Activated CD4-positive, alpha-beta T cell treated with anti-CD3 and anti-CD28 coated beads, Interleukin-2, amount 10 ng/mL, durations not matched to agents 7 days and 5 days (primary cell): ENCODE measurements at places on chromosomes 7 and 10. TPM values are rescaled to one million over a fixed set of nuclear protein-coding genes. Genes with fewer than 3 reads are reported as not detected.
A peak's percentile ranks its signal among the peaks of the same experiment; 100 is the strongest.

GRCh38 chr10:89269433-89270152, 18.0 kb upstream of the LIPA start:
- H3K27ac ChIP-seq, result no peak overlapping the region
- peaks cover 14% of the 10 kb centered on the region for H3K27me3 ChIP-seq
- no peak overlapping the region for H3K4me3 ChIP-seq
- no peaks in the 10 kb centered on the region for H3K36me3 ChIP-seq

GRCh38 chr7:128165927-128166420, 75.1 kb upstream of the LEP start:
- peaks cover 14% of the 10 kb centered on the region for H3K4me1 ChIP-seq
- no peak for DNase-seq
- no peak overlapping the region for H3K4me3 ChIP-seq
- peaks cover 2% of the 10 kb centered on the region for H3K36me3 ChIP-seq
- peaks cover 62% of the 10 kb centered on the region for H3K27me3 ChIP-seq

GRCh38 chr7:104878577-104878976, 135.4 kb upstream of the KMT2E start:
- H3K27me3 ChIP-seq, result peaks cover 4% of the 10 kb centered on the region
- no peaks in the 10 kb centered on the region for H3K36me3 ChIP-seq
- no peak overlapping the region for H3K4me3 ChIP-seq
- H3K4me1 ChIP-seq, result peaks cover 20% of the 10 kb centered on the region

Gene CNPY1
- total RNA-seq, result not detected

GRCh38 chr7:36583318-36583717, 141.0 kb downstream of the AOAH start:
- peaks cover 4% of the 10 kb centered on the region for H3K4me1 ChIP-seq
- H3K27me3 ChIP-seq, result peaks cover 2% of the 10 kb centered on the region
- no peak for DNase-seq
- H3K4me3 ChIP-seq, result no peak overlapping the region

GRCh38 chr10:118115701-118116100, 69.0 kb upstream of the RAB11FIP2 start:
- H3K27ac ChIP-seq, result no peak overlapping the region
- H3K27me3 ChIP-seq, result peaks cover 14% of the 10 kb centered on the region
- H3K36me3 ChIP-seq, result no peaks in the 10 kb centered on the region
- H3K4me3 ChIP-seq, result no peak overlapping the region

DNA sequence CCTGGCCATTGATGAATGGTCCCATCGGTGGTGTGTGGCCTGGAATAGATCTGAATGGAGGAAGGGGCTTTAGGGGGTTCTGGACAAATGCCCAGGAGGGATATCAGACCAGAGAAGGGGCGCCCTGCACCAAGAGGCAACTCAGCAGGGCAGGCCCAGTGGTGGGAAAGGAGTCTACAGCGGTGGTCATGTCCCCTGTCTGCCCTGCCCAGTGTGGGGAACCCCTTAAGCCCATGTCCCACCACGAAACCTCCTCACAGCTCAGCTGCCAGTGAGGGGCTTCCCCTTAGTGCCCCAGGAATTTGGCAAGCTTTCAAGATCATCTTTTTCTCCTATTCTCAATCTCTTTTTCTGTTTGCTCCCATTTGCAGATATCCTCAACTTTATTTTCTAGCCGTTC, 14.1 kb upstream of the CCSER2 start:
- peaks cover 7% of the 10 kb centered on the region for H3K27me3 ChIP-seq
- H3K4me1 ChIP-seq, result peaks cover 39% of the 10 kb centered on the region
- no peak overlapping the region for H3K4me3 ChIP-seq
- no peaks in the 10 kb centered on the region for H3K36me3 ChIP-seq
- DNase-seq, result no peak

GRCh38 chr10:94780844-94781243, 18.4 kb downstream of the CYP2C19 start:
- no peak for DNase-seq
- H3K36me3 ChIP-seq, result no peaks in the 10 kb centered on the region
- no peak overlapping the region for H3K4me3 ChIP-seq
- no peaks in the 10 kb centered on the region for H3K27me3 ChIP-seq
- no peaks in the 10 kb centered on the region for H3K4me1 ChIP-seq
- H3K27ac ChIP-seq, result no peak overlapping the region

DNA sequence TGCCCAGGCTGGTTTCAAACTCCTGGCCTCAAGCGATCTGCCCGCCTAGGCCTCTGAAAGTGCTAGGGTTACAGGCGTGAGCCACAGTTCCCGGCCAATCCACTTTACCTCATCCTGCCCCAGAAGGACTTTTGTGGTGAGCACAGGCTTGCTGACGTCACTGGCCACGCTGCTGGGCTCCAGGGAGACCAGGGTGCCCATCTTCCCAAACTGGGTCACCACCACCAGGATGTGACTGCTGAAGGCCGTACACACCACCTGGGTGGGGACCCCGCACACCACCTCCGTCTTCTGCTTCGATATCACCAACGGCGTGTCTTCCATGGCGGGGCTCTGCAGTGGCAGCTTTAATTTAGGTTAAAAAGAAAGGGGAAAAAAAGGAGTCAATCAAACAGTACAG, 816 bp downstream of the PSMG3 start:
- peak overlapping the region; percentile 86 for H3K4me3 ChIP-seq
- H3K27ac ChIP-seq, result peak overlapping the region; percentile 90
- peak; percentile 22 for DNase-seq
- peaks cover 11% of the 10 kb centered on the region for H3K36me3 ChIP-seq

Gene UNC5B
- total RNA-seq, result not detected

GRCh38 chr10:37495415-37495814, 362.0 kb downstream of the ZNF248 start:
- H3K4me1 ChIP-seq, result no peaks in the 10 kb centered on the region
- no peak overlapping the region for H3K27ac ChIP-seq
- H3K4me3 ChIP-seq, result no peak overlapping the region
- H3K36me3 ChIP-seq, result no peaks in the 10 kb centered on the region

DNA sequence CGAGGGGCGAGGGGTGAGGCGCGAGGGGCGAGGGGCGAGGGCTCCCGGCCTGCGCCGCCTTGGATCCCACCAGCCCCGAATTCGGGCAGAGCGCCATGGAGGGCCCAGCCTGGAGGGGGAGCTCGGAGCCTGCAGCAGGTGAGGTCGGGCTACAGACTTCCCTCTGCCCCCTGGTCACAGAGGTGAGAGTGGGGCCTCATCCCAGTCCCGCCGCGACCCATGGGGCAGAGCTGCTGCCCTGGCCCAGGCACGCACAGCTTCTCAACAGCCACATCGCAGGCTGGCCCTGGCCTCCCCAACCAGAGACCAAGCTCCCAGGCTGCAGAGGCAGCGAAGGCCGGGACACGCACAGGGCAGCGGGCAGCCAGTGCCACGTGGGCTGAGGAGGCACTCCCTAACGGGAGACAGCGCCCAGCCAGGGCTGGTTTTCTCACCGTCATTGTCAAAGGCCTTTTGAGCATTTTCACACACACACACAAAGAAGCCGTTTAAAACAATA, 191.8 kb downstream of the PTPRN2 start:
- no peaks in the 10 kb centered on the region for H3K36me3 ChIP-seq
- no peaks in the 10 kb centered on the region for H3K4me1 ChIP-seq
- H3K27ac ChIP-seq, result no peak overlapping the region
- no peaks in the 10 kb centered on the region for H3K27me3 ChIP-seq
- no peak overlapping the region for H3K4me3 ChIP-seq
- no peak for DNase-seq

Gene HOXA11
- total RNA-seq, result not detected

DNA sequence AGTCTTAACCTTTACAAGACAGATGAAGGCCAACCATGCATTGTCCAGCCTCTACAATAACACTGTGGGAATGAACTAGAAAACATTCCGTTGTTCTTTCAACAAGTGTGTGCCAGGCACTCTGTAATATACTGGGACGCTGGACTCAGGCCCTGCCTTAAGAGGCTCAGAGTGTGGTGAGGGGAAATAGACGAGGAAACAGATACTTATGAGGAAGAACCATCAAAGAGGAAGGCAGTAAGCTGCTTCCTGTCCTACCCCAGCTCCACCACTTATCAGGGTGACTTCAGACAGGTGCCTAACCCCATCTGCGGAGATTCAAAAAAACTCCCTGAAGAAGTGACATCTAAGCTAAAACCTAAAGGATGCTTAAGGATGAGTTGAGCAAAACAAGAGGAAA, 8.9 kb upstream of the TRIM8 start:
- peaks cover 2% of the 10 kb centered on the region for H3K36me3 ChIP-seq
- peak overlapping the region; percentile 78 for H3K27ac ChIP-seq
- peak; percentile 36 for DNase-seq

DNA sequence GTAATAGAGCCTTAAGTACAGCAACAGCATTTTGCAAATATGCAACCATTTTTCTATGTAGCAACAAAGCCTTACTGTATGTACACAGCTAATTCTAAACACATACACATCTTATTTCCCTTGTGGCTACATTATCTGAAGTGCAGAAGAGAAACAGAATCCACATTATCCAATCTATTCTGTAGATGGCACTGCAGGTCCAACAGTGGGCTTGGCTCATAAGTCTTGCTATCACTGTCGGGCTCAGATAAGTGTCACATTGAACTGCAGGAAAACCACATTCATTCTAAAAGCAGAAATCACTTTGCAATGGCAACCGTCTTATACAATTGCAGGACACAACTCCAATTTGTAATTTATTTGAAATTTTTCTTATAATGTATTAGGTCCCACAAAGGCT, 109.8 kb upstream of the NOBOX start:
- no peak for DNase-seq
- H3K27me3 ChIP-seq, result no peaks in the 10 kb centered on the region
- no peak overlapping the region for H3K4me3 ChIP-seq
- no peak overlapping the region for H3K27ac ChIP-seq
- no peaks in the 10 kb centered on the region for H3K36me3 ChIP-seq

DNA sequence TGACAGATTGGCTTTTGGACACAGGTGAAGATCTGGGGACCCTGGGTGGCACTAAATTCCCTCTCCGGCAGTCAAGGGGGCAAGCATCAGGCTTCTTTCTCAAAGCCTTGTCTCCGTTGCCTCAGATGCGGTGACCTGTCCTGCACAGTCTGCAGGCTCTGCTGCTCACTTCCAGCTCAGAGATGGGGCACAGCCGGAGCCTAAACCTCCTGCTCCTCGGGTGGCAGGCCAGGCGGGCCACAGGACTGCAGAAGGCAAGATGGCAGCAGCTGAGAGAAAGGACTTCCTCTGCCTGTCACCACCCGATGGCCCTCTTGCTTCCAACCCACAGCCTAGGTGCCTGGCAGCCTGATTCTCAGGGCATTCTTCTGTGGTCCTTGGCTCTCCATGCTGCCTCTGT, 44.4 kb downstream of the ZC3HC1 start:
- no peaks in the 10 kb centered on the region for H3K27me3 ChIP-seq
- H3K4me3 ChIP-seq, result no peak overlapping the region
- no peaks in the 10 kb centered on the region for H3K36me3 ChIP-seq
- peaks cover 4% of the 10 kb centered on the region for H3K4me1 ChIP-seq
- H3K27ac ChIP-seq, result no peak overlapping the region

Gene DNAJB9
- 10.1 TPM for total RNA-seq

- peaks cover 8% of the 10 kb centered on the region for H3K27me3 ChIP-seq
- H3K4me3 ChIP-seq, result no peak overlapping the region
- peaks cover 9% of the 10 kb centered on the region for H3K4me1 ChIP-seq
Measured at GRCh38 chr10:62433181-62433692, 59.1 kb downstream of the ZNF365 start.

Gene HOXA7
- not detected for total RNA-seq

Gene OR9A2
- total RNA-seq, result not detected

DNA sequence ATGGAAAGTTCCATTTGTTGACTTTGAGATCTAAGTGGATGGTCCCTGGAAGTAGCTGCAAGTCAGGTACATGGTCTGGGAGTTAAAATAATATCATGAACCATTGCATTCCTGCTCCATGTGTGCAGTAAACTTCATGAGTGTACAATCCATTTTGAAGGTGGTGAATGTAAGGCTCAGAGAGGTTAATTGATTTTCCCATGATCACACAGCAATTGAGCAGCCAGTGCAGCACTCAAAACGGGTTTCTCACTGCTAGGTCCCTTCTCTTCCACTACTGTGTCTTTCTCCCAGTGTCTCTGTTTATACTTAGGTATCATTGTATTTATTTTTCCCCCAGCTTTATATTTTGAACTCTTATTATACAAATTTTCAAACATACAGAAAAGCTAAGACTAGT, 9.9 kb downstream of the ZSCAN25 start:
- DNase-seq, result no peak
- no peaks in the 10 kb centered on the region for H3K27me3 ChIP-seq
- peak overlapping the region; percentile 63 for H3K27ac ChIP-seq
- H3K36me3 ChIP-seq, result peaks cover 81% of the 10 kb centered on the region
- H3K4me1 ChIP-seq, result peaks cover 57% of the 10 kb centered on the region
